ENCODE measurements at places on chromosomes 2 and 18.

DNA sequence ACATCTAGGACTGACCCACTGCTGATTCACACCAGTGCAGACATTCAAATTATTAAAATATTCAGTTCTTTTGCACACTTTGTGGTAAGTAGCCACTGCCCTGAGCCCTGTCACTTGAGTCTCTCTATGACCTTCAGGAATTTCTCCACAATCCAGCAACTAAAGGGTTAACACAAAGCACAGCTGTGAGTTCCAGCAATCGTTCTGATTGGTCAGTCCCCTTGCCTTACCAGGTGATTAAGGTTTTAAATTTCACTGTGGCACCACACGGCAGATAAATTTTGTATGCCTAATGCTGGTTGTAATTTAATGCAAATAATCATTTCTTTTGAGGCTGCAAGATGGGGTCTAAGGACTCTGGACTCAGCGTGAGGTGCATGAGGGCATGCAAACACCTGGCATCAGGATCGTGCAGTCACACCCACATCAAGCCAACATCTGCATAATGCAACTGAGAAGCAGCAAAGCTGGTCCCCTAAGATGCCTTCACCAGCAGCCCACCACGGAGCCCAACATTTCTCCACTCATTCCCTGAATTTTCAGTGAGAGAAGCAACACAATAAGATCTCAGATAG, 36.6 kb downstream of the SLC14A1 start:
- DNase-seq = no peak

GRCh38 chr2:158573739-158574138, 117.0 kb downstream of the PKP4 start:
- no peak for DNase-seq

DNA sequence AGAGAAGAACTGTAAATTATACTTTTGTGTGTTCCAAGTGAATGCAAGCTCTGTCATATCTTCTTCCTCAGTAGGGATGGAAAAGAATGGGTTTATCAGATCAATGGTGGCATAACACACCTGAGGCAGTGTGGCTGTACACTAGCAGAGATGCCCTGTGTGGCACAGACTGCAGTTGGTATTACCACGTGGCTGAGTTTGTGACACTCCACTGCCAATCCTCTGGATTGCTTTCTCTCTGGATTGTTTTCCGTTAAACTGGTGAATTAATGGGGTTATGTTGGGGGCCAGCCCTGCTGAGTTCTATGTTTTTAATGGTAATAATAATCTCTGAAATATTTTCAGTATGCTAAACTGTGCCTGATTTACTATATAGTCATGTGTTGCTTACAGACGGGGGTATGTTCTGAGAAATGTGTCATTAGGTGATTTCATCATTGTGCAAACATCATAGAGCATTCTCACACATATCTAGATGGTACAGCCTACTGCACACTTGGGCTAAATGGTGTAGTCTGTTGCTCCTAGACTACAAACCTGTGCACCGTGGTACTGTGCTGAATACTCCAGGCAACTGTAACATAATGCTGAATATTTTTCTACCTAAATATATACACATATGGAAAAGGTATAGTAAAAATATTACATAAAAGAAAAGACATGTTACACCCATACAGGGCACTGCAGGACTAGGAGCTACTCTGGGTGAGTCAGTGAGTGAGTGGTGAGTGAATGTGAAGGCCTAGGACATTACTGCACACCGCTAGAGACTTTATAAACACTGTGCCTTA, 84.7 kb upstream of the ST6GAL2 start:
- DNase-seq = no peak

- no peak for DNase-seq
Observed at GRCh38 chr2:46303822-46304221, 6.6 kb downstream of the EPAS1 start.
